ENCODE measurements at places on chromosomes 7 and 10. TPM values are rescaled to one million over a fixed set of nuclear protein-coding genes. Genes with fewer than 3 reads are reported as not detected.

The ENO4 gene
- total RNA-seq: 1.3 TPM

The KCNMA1 gene
- 52.9 TPM for total RNA-seq

The UCMA gene
- not detected for total RNA-seq

The OR6B1 gene
- total RNA-seq: not detected

The PTPRE gene
- total RNA-seq: 16.3 TPM

The TYW1B gene
- total RNA-seq: 3.4 TPM

The NPSR1 gene
- total RNA-seq: not detected
